ENCODE measurements at places on chromosomes 3 and 15. TPM values are rescaled to one million over a fixed set of nuclear protein-coding genes. Genes with fewer than 3 reads are reported as not detected.

DNA sequence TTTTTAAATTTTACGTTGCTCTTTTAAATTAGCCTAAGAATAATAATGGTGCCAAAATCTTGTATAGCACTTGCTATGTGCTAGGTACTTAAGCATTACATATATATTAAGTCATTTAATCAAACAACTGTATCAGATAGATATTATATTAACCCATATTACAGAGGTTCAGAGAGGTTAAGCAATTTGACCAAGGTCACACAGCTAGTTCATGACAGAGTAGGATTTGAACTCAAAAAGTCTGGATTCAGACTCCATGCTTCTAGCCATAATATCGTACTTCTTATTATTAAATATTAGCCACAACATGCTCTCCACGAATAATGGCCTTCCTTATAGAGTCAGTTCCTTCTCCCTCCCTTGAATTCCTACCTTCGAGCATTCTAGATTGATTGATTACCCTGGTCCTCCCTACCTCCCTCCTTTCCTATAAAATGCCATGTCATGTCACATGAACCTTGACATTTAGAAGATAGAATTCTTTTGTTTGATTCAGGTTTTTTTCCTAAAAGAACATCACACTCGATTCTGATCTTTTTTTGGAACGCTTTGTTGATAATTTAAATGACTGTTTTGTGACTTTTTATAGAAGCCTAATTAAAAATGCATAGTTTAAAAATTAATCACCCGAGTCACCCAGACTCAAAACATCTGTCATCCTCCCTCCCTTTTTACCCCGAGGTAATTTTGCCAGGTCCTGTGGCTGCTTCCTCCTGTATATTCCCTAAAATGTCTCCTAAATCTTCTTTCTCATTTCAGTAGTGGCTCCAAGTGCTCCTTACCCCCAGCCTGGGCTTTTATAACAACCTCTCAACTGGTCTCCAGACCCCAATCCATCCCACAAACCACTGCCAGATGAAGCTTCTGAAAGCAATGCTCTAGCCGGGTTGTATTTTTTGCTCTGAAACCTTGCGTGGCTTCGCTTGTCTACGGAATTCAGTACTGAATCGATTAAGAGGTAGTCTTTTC lies 8.5 kb upstream of the PSMD6 start:
- no peak for DNase-seq

DNA sequence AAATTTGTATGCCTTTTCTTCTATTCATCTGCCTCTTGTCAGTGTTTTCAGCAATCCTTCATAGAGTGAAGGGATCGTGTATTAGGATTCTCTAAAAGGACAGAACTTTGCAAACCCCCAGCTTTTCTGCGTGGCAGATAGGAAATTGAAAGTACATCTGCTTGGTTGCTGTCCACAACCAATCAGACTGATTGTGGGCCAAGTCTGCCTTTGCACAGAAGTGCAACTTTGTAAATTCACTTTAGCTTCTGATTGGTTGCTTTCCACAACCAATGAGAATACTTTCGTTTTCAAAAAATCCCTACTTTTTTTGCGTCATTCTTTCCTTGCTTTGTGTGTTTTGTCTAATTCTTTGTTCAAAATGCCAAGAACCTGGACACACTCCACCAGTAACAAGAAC lies 847.4 kb downstream of the FHIT start:
- DNase-seq = no peak

IMPG2 gene
- not detected for total RNA-seq

GRCh38 chr15:100230784-100231183 lies 111.0 kb downstream of the ADAMTS17 start:
- DNase-seq = no peak

- DNase-seq = peak; percentile 62
Observed at GRCh38 chr3:193572426-193572908, 17.8 kb upstream of the ATP13A4 start.

- no peak for DNase-seq
Observed at GRCh38 chr3:51935886-51936755, 5.6 kb downstream of the RRP9 start.

Data from OCI-LY7 (cell line).